T-cell (primary cell): ENCODE measurements at places on chromosomes 2 and 18.

GRCh38 chr2:161430386-161430785, 14.3 kb downstream of the TBR1 start:
- no peaks in the 10 kb centered on the region for H3K36me3 ChIP-seq
- no peak for DNase-seq
- H3K27ac ChIP-seq = no peak overlapping the region
- peaks cover 13% of the 10 kb centered on the region for H3K4me1 ChIP-seq

- no peak for DNase-seq
- H3K4me3 ChIP-seq = no peak overlapping the region
- no peaks in the 10 kb centered on the region for H3K27me3 ChIP-seq
- peaks cover 5% of the 10 kb centered on the region for H3K4me1 ChIP-seq
These were observed 33.8 kb upstream of the POLE4 start for GRCh38 chr2:74924463-74925265.

GRCh38 chr2:97911206-97911921, 84.4 kb downstream of the TMEM131 start:
- H3K27me3 ChIP-seq = no peaks in the 10 kb centered on the region
- no peak overlapping the region for H3K27ac ChIP-seq

GRCh38 chr2:232951891-232952290, 61.2 kb downstream of the NGEF start:
- H3K27ac ChIP-seq = no peak overlapping the region
- no peaks in the 10 kb centered on the region for H3K36me3 ChIP-seq
- no peaks in the 10 kb centered on the region for H3K4me1 ChIP-seq

GRCh38 chr2:26018184-26019055, 15.5 kb upstream of the RAB10 start:
- peaks cover 3% of the 10 kb centered on the region for H3K27me3 ChIP-seq
- H3K36me3 ChIP-seq = no peaks in the 10 kb centered on the region
- DNase-seq = no peak
- H3K27ac ChIP-seq = no peak overlapping the region
- H3K4me3 ChIP-seq = no peak overlapping the region

DNA sequence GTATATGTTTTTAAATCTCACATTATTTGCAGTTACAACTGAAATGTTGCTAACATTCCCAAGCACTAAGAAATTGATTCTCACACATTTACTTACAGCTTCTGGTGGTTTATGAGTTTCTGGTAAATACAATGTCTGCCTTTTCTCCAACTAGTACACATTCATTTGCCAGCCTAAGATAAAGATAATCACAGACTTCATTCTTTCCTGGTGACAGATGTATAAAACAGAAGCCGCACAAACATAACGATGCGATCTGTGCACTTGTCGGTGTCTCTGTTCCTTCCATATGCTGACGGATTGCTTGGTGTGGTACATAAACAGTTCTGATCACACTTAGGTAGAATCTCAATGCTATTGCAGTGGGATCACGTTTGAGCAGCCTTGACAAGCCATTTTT, 100.4 kb upstream of the DDX18 start:
- no peaks in the 10 kb centered on the region for H3K27me3 ChIP-seq
- no peaks in the 10 kb centered on the region for H3K36me3 ChIP-seq
- no peak overlapping the region for H3K27ac ChIP-seq
- no peak overlapping the region for H3K4me3 ChIP-seq

DNA sequence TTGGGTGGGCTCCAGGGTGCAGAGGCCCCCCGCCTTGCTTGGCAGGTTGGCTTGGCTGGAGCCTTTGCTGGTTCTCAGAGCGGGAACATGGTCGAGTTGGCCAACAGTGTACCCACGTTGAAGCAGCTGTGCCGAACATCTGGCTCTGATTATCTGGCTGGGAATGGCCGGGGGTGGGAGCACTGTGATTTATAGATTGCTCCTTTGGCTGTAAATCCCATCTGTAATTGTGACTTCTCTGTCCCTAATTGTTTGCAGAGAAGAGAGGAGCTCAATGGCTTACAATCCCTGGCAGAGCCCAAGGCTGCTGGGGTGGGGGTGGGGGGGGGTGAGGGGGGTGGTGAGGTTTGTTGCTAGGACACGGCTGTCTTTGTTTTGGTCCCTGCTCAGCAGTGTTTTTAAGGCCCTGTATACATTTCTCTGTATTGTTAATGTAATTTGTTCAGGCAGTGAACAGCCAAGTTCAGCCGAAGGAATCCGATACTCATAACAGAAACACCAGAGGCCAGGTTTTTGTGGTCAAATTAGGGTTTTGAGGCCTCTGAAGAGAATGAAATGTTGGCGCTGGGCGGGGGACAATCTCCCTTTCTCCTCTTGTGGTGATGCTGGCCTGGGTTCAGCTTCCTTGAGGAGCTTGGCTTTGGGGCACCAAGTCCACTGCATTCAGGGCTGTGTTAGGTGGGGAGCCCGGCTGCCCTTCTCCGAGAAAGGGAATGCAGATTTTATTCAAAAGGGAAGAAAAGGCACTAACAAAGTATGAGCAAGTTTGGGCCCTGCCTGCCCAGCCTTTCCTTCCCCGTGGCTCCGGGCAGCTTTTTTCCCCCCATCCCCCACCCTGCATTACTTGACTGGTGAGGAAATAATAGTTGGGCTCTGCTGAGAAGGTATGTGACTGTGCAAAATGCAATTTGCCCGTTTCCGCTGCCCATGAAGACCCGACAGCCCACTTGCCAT, 82.5 kb downstream of the TCF7L1 start:
- no peaks in the 10 kb centered on the region for H3K4me1 ChIP-seq
- H3K36me3 ChIP-seq = no peaks in the 10 kb centered on the region

DNA sequence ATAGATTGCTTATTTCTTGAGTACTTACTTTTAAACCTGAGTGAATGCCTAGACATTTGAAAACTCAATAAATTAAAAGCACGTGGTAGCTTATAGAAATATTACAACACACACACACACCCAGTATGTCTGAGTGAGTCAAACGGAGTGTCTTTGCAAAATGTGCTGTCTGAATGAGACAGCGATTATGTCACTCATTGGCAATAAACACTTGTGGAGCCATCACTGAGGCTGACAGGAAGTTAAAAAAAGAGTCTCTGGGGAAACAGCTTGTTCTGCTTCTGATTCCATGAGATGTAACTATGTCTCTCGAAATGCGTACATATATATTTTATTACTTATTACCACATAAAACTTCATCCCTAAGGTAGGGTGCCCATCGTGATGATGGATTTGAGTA, 22.3 kb upstream of the VPS4B start:
- no peak overlapping the region for H3K4me3 ChIP-seq
- no peaks in the 10 kb centered on the region for H3K4me1 ChIP-seq
- H3K27me3 ChIP-seq = no peaks in the 10 kb centered on the region
- no peak for DNase-seq
- H3K27ac ChIP-seq = no peak overlapping the region

DNA sequence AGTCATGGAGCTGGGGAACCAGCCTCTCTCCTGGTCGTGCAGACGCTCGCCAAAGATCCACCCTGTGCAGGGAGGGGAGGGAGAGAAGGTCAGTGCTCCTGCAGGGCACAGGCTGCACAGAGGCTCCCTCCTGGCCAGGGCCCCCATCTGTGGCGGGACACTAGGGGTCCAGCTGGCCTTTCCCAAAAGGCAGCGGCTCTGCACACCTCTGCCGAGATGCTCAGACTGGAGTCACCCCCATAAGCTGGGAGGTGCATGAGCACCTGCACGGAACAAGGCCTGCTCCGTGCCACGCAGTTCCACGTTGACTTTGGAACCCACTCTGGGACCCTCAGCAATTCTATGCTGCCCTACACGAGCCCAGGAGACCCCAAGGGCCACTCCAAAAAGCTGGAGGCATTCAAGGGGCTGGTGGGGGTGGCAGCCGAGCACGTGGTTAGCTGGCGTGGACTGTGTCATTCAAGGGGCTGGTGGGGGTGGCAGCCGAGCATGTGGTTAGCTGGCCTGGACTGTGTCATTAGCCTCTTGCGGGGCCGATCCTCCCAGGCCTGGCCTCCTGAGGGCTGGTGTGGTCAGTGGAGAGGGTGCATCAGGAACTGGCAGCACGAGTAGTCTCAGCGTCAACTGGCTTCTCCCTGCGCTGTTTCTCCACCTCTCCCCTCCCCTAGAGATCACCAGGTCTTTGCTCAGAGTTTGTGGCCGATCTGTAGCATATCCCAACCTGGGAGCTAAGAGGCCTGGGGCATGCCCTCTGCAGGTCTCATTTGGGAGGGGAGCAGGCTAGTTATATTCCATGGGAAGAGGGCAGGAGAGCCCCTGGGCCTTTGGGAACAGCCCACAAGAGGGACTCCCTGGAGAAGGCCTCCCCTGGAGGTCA, 9.8 kb downstream of the SNORC start:
- no peak overlapping the region for H3K4me3 ChIP-seq
- DNase-seq = no peak
- H3K4me1 ChIP-seq = no peaks in the 10 kb centered on the region

DNA sequence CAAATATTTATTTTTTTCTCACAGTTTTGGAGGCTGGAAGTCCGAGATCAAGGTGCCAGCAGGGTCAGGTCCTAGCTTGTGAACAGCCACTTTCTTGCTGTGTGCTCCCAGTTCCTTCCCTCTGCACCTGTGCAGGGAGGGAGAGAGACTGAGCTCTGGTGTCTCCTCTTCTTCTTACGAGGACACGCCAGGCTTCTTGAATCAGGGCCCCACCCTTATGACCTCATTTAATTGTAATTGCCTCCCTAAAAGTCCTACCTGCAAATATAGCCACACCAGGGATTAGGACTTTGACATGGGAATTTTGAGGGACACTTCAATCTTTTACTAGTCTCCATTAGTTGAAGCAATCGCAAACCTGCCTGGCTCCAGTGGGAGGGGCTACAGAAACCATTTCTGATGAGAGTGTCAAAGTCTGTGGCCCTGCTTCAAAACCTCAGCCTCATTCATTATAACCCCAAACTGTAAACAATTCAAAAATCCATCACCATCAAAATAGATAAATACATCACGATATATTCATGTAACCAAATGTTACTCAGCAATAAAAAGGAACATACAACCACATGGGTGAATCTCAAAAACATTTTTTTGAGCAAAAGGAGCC, 18.2 kb upstream of the SEH1L start:
- no peak for DNase-seq
- H3K4me1 ChIP-seq = peaks cover 19% of the 10 kb centered on the region
- no peak overlapping the region for H3K4me3 ChIP-seq
- no peaks in the 10 kb centered on the region for H3K36me3 ChIP-seq
- H3K27ac ChIP-seq = no peak overlapping the region

GRCh38 chr18:58953627-58954026, 89.0 kb downstream of the ZNF532 start:
- peaks cover 3% of the 10 kb centered on the region for H3K27me3 ChIP-seq
- no peak overlapping the region for H3K4me3 ChIP-seq
- DNase-seq = no peak

DNA sequence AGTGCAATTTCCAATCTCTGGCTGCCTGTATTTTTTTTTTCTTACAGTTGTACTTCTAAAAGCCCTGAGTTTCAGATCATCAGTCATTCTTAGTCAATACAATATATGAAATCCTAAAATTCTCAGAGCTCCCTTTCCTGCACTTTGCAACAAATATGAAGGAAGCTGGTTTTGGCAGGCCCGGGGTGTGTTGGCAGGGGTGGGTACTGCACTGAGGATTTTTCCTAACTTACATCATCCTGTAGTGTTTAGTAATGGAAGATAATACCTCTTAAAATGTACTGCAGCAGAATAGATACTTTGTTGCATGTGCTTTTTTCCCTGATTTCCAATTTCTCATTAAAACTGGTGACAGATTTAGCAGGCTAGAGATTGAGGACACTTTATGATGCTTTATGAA, 374.6 kb downstream of the PTH2R start:
- no peak overlapping the region for H3K4me3 ChIP-seq
- H3K27me3 ChIP-seq = no peaks in the 10 kb centered on the region
- H3K4me1 ChIP-seq = no peaks in the 10 kb centered on the region
- no peaks in the 10 kb centered on the region for H3K36me3 ChIP-seq
- no peak for DNase-seq
- no peak overlapping the region for H3K27ac ChIP-seq

- no peaks in the 10 kb centered on the region for H3K36me3 ChIP-seq
- no peaks in the 10 kb centered on the region for H3K27me3 ChIP-seq
- H3K4me1 ChIP-seq = no peaks in the 10 kb centered on the region
- no peak overlapping the region for H3K4me3 ChIP-seq
- no peak overlapping the region for H3K27ac ChIP-seq
These were observed 74.4 kb downstream of the SOX11 start for GRCh38 chr2:5766561-5766960.

GRCh38 chr2:217880891-217881290, 121.9 kb downstream of the TNS1 start:
- H3K4me1 ChIP-seq = no peaks in the 10 kb centered on the region
- peaks cover 10% of the 10 kb centered on the region for H3K27me3 ChIP-seq
- no peaks in the 10 kb centered on the region for H3K36me3 ChIP-seq

DNA sequence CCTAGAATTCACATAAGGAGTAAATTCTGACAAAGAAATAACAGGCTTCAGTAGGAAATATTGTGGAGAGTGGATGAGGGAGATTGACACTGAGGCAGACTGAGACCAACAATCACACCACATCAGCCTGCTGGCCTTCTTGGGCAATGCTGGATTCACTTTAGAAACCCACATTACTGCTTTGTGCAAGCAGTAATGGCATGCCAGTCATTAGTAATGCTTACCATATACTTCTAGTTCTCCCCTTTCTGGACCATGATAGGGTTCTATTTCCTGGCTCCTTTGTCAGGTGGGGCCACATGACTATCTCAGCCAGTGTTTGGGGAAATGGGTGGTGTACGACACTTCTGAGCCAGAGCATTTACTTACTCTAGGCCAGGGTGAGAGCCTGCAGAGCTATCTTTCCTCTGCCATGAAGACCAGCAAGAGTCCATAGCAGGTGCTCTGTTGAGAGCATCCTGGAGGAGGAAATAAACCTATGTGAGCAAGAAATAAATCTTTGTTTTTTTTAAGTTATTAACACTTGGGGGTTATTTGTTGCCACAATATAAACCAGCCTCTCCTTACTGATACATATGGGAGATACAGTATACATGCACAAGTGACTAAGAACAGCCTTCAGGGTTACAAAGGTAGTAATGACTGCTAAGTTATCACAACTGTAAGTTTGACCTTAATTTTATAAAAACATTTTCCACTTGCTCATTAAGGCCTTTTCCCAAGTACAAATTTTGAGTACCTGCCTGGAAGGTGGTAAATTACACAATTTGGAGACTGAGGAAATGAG, 89.3 kb upstream of the TANK start:
- no peaks in the 10 kb centered on the region for H3K4me1 ChIP-seq
- no peak for DNase-seq
- H3K36me3 ChIP-seq = no peaks in the 10 kb centered on the region
- H3K27me3 ChIP-seq = no peaks in the 10 kb centered on the region

- H3K4me3 ChIP-seq = no peak overlapping the region
- H3K4me1 ChIP-seq = peaks cover 11% of the 10 kb centered on the region
- peaks cover 59% of the 10 kb centered on the region for H3K36me3 ChIP-seq
- no peaks in the 10 kb centered on the region for H3K27me3 ChIP-seq
- no peak for DNase-seq
These were observed 6.1 kb downstream of the TMEM18 start for GRCh38 chr2:671072-671471.
